PC-3 (cell line): ENCODE measurements at places on chromosomes 4 and X. TPM values are rescaled to one million over a fixed set of nuclear protein-coding genes. Genes with fewer than 3 reads are reported as not detected.

FREM3 gene
- total RNA-seq: not detected in 2 replicates

RPS6KA6 gene
- 3.6 and 4.7 TPM in 2 replicates for total RNA-seq

- DNase-seq: no peak
Measured at GRCh38 chr4:38092701-38093100, 132.5 kb downstream of the PTTG2 start.

- no peak for DNase-seq
Measured at GRCh38 chr4:133960975-133961374, 240.6 kb downstream of the PABPC4L start.

FAM241A gene
- total RNA-seq: 2.2 and 2.8 TPM in 2 replicates

DNA sequence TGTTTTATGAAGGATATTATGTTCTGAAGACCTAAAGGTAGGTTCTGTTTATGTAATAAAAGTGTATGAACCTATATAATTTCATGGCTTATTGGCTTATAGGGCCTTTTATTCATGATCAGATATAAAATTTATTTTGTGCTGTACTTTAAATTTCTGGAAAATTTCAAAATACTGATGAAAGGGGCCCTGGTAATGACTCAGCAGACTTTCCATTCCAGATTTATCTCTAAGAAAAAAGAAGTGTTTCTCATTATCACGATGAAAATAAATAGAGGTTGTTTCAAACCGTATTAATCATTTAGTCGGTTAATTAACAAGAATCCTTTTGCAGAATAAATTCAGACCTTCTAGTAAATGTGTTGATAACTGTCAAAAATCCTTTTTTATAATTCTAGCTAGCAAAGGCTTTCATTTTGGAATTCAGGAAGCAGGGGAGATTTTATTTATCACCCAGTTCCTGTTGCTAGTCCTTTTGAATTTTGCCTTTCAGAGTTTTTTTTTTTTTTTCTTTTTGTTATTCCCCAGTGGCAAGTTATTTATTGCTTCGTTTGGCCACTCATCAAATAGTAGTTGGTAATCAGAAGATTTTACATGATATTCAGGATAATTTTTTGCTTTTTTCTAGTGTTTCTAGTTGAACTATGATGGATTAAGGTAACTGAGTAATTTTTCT is 5.4 kb upstream of the TAPT1 start:
- no peak for DNase-seq

- DNase-seq: no peak
Measured at GRCh38 chr4:101825953-101826352, 35.4 kb downstream of the BANK1 start.
